ENCODE measurements at places on chromosomes 7 and 10.
A peak's percentile ranks its signal among the peaks of the same experiment; 100 is the strongest.

- no peak for DNase-seq
Observed at GRCh38 chr10:21726601-21727225, 192.7 kb downstream of the MLLT10 start.

- DNase-seq: no peak
Observed at GRCh38 chr7:29794959-29795629, 11.2 kb upstream of the WIPF3 start.

DNA sequence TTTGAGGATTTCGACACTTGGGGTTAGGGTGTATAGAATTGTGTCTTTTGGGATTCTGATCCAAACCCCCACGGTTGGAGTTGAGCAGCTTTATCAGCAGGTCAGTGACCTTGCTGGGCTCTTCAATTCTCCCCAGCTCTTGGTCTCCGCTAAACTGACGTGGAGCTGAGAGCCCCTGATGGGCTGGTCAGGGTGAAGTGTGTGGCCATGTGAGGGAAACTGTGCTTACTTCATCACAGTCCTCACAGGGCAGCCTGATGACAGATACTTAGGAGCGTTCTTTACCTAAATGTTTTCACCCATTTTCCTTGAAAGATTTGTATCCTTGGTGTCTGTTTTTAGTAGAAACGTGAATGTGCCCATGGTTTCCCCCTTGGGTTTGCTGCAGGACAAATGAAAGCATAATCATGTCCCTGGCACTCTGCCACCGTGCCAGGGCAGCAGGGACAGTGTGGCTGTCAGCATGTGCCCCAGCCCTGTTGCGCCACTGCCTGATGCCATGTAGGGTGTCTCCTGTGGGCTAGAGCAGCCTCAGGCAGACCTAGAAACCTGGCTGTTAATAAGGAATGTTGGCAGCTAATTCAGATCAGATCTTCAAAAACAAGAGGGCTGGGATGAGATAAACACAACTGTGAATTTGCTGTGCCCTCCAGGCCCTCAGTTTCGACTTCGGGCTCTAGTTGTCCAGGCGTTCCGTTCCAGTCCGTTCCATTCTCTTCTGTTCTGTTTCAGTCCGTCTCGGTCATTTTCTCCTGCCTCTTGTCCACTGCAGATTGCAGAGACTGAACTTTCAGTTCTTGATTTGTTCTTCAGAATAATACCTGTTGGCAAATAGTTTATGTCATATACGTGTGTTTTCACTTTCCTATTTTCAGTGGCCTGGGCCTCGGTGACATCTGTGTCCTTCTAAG, 96.8 kb downstream of the TRRAP start:
- DNase-seq: no peak

GRCh38 chr7:85074016-85074415, 112.8 kb downstream of the SEMA3D start:
- no peak for DNase-seq

DNA sequence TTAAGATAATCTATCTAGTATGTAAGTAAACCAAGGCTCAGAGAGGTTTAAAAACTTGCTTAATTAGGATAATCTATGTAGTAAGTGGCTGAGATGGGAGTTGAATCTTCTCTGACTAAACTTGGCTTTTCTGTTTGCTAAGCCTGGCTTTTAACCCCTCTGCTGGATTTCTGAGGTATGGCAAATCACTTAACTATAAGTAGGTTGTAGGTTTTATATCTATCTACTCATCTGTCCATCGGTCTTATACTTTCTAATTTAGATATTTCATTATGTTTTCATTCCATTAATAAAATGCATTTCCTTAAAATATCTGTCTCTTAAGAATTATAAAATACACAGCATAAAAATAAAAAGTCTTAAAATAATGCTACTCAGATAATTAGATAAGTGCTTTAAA, 59.4 kb downstream of the ST7 start:
- no peak for DNase-seq

DNA sequence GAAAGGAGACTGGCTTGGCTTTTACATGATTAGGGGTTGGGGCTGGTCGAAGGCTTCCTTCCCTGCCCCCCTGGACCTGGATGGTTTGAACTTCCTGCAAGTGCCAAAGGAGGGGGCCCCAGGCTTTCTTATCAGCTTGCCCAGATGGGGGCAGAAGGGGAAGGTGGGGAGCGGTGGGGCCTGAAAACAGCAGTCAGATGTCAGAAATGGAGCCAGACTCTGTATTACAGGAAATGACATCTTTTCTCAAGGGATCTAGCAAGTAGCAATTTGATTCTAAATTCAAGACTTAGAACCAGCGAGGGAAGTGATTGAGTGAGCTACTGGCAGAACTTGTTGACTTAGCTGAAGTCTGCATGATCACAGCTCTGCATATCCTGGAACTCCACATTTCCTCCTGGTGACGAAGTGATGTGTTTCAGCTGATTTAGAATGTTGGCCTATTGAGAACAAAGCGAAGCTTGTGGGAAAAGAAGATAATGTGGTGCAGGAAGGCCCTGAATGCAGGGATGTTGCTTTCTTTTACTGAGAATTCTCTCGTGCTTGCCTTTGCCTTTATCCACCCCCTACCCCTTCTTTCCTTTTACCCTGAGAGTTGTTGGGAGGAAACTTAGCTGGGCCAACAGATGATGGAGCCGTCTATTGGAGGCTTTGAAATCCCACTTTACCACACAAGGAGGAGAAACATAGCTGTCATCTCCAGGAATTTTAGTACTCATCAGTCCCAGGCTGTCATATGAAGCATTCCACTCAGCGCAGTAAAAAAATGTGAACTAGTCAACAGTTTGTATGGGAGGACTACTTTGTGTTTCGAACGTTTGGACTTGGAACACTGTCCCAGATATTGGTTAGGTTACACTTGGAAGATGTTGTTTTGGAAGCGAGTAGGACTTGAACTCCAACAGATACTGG, 43.2 kb downstream of the CCNY start:
- DNase-seq: peak; percentile 41

DNA sequence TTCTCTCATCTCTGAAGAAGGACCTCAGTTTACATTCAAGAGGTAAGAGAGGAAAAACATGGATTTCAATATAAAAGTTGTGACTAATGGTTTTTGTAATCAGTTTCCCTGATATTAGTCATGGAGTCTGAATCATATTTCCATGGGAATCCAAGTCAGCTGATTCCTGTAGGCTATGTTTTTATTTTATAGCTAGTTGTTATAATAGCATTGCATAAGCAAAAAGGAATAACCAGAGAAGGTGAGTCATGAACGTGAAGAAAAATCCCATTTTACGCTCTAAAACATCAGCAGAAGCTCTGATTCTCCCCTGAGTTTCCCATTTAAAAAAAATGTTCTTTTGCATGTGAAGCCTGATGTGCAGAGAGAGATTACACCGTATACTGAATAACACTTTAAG, 299.3 kb downstream of the SFMBT2 start:
- DNase-seq: peak; percentile 33

DNA sequence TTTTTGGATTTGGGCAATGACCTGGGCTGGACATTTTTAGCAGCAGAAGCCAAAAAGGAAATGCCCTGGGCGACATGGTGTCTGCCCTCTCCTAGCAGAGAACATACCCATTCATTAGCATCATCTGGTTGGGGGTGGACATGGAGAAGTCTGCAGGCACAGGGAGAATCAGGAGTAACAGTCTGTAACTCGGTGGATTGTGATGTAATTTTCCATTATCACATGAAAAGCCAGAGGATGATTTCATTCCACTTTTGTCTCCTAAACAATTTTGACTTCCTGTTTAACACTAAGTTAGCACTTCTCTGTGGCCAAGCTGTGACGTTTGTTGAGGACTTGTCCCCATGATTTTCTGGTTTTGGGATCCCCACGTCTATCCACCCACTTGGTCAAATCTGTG, 153.8 kb upstream of the HABP2 start:
- DNase-seq: no peak

DNA sequence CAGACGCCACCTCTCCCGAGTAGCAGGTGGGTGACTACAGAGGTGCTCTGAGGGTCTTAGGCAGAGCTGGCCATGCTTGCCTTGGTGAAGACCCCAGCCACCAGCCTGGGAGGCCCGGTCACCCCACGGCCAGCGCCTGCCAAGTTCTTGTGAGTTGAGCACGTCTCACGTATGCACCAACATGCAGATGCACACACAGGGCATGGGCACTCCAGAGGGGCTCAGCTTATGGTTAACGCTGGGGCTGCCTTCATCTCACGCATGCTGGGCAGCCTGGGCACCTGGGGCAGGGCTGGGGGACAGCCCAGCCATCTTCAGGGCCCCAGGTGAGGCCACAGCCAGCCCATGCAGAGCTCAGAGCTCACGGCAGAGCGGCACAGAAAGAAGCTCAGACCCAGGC, 41.0 kb downstream of the PTPRN2 start:
- no peak for DNase-seq

DNA sequence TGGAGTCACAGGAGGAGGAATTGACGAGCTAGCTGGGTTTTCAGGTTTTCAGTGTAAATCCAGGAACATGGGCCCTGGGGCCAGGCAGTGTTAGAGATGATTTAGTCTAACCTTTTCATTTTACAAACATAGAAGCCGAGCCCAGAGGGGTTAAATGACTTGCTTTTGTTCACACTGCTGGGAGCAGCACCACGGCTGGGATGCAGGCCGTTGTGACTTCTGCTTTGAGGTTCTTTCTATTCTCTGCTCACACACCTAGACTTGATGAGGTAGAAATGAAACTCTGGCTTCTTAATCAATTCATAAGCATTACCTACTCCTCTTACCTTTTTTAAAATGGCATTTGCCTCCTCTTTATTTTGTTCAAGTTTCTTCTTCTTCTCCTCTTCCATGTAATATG, 36.4 kb downstream of the CREB5 start:
- DNase-seq: no peak

- peak; percentile 58 for DNase-seq
Observed at GRCh38 chr10:33412653-33413361, 78.3 kb upstream of the NRP1 start.

DNA sequence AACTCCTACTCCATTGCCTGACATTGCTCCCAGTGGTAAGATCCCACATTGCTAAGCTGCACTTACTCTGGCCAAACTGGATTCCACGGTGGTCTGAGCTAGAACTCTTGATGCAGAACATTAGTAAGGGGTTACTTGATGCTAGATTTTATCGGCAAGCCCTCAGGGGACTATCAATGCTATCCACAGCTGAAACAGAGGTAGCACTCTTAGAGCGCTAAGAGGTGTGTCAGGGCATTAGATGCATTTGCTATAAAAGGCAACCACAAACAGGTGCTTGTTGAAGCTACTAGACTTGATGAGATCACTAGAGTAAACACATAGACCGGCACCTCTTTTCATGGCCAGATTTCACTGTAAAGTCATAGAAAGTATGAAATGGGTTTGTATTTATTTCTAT, 116.3 kb downstream of the MDFIC start:
- no peak for DNase-seq

- DNase-seq: peak; percentile 32
Observed at GRCh38 chr7:130009848-130010688, 41.1 kb downstream of the ZC3HC1 start.

DNA sequence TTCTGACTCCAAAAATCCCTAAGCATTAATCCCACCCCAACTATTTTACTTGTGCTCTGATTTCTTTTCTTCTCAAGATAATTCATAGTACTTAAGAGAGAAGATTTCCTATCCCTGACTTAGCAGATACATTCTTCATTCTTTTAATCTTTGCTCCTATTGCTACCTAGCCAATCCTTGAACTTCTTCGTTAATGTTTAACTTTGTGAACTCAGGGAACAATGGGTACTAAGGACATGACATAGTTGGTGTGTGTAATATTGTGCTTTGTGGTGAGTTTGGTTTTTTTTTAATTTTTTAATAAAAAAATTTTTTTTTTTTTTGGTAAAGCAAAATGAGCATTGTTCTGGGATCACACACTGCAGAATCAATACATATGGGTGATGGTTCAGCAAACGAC, 166.2 kb downstream of the CHCHD3 start:
- DNase-seq: no peak

DNA sequence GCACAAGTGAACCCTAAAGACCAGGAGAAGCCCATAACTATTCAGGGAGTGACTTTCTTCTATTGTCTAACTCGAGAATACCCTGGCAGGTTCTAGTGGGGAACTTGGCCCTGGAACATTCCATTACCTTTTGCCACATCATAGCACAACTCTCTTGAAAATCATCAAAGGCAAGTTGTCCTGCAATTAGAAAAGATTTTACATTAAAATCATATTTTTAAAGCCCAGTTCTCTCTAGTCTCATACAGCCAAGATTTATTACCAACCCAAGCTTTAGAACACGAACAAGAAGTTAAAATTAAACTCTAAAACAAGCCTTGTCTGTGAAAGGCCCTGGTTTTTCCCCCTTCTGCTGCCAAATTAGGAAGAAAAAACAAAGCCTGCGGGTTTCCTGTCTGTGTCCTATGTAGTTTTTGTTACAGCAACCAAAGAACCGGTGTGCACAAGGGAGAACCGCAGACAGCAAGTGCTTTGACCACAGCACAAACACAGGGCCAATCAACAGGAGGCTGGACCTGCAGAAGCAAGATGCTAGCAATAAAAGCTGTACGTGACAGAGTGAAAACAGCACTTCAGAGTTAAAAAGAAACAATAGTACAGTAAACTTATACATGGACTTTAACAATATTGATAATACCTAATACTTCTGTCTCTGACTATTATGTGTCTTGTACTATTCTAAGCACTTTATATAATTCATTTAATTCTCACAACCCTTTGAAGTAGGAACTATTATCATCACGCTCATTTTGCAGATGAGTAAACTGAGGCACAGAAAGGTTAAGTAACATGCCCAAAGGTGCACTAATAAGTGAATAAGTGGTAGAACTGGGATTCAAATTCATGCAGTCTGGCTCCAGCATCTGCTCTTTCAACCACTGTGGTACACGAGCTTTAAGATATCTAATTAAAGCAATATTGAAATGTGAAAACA, 65.8 kb downstream of the STK17A start:
- DNase-seq: peak; percentile 69

DNA sequence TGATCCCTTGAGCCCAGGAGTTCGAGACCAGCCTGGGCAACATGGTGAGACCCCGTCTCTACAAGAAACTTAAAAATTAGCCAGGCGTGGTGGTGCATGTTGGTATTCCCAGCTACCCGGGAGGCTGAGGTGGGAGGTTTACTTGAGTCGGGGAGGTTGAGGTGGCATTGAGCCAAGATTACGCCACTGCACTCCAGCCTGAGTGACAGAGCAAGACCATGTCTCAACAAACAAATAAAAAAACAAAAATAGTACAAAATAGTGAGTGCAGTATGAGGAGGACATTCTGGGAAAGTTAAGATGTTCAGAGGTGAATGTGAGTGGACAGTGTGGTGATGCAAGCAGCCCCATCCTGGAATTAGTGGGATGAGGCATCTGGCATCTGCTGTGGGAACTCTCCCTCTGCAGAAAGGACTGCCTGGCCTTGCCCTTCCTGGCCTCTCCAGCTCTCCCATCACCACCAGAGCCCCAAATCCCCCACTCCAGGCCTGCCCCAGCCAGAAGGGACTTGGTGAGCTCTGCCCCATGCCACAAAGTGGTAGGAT, 96.6 kb upstream of the PARD3 start:
- no peak for DNase-seq

- DNase-seq: no peak
Observed at GRCh38 chr7:20395104-20395503, 64.4 kb downstream of the ITGB8 start.

DNA sequence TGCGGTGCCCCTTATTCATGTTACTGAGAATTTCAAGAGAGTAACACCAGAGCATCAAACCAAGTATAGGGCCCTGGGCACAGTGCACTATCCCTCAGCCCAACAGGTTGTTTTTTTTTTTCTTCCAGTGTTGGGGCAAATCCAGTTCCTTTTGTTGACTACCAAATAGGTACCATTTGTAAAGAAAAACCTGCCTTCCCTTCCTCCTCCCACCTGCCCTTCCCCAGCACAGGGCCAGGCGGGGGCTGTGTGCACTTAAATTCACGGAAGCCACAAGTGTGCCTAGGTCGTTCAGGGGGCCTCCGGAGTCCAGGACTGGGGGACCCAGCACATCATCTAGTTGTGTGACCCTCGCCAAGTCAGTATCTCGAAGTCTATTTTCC, 595 bp upstream of the SFXN4 start:
- no peak for DNase-seq

All from AG04450 (cell line).